ENCODE measurements at places on chromosomes 3 and 15. TPM values are rescaled to one million over a fixed set of nuclear protein-coding genes. Genes with fewer than 3 reads are reported as not detected.

Gene CD96
- total RNA-seq, result 3.1 TPM

DNA sequence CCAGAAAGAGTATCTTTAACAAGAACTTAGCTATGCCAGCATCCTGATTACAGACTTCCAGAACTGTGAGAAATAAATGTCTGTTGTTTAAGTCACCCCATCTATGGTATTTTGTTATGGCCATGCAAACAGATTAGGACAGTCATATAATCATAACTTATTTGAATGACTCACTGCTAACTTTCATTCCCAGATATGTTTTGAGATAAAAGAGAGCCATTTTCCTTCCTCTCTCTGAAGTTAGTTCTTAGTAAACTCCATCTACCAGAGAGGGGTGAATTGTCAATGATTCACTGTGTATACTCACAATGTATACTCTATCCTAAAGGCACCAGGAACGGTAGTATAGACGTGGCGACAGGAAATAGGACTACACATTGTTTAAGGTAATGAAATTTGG is 179.4 kb upstream of the DPH6 start:
- no peak overlapping the region for H3K27ac ChIP-seq
- no peak overlapping the region for H3K4me3 ChIP-seq
- no peak for DNase-seq

DNA sequence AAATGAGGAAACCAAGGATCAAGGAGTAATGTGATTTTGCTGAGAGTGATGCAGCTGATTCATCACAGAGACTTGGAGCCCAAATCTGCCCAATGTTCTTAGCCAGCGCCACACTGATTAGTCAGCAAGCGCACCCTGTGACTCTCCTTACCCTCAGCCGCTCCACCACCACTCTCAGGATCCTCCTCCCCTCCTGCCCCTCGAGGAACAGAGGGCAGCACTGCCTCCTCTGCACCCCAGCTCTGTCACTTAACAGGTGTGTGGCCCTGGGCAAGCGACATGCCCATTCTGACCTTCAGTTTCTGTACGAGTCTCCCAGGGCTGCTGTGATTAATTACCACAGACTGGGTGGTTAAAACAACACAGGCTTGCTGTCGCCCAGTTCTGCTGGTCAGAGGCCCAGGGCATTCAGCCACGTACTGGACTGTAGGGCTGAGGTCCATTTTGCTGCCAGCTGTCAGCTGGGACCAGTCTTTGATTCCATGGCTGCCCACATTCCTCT is 36.1 kb upstream of the HRH1 start:
- no peak for DNase-seq
- H3K27me3 ChIP-seq, result peaks cover 2% of the 10 kb centered on the region
- H3K4me3 ChIP-seq, result no peak overlapping the region
- no peaks in the 10 kb centered on the region for H3K36me3 ChIP-seq
- no peak overlapping the region for H3K27ac ChIP-seq

DNA sequence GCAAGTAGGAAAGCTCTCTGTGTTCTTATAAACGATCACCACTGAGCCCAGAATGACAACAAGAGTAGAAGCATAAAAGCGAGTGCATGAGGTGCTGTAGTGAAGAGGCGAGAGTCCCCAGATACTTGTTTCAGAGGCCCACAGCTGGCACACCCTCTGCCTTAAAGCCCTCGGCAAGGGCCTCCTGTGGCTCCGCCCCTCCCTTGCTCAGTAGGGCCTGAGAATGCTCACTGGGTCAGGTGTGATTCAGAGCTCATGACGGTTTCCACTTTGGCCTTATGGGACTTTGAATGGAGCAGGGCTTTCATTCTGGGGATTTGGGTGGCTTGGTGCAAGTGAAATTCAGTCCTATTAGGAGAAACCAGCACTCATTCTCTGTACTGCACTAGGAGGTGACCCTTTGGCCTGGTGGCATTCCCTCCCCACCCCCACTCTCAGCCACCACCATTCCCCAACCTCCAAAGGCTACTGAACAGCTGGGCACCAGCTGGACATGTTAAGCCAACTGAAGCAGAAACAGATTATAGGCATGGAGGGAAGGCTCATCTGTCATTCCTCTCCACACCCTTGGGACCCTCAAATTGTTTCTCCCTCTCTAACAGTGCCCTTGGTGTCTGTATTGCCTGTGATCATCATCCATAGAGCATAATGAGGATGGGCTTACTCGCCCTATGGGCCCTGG is 109.6 kb upstream of the CTDSPL start:
- H3K27ac ChIP-seq, result no peak overlapping the region
- DNase-seq, result no peak
- H3K4me1 ChIP-seq, result no peaks in the 10 kb centered on the region
- H3K27me3 ChIP-seq, result no peaks in the 10 kb centered on the region

- no peak overlapping the region for H3K4me3 ChIP-seq
- DNase-seq, result no peak
- no peaks in the 10 kb centered on the region for H3K4me1 ChIP-seq
- H3K27ac ChIP-seq, result no peak overlapping the region
Measured at GRCh38 chr3:94184781-94185180, 121.9 kb downstream of the NSUN3 start.

Measured in lung (tissue), 17 donors.